ENCODE measurements at places on chromosomes 4 and X.

- no peak for DNase-seq
Observed at GRCh38 chr4:139368998-139369397, 66.7 kb upstream of the NDUFC1 start.

- peak; percentile 55 for DNase-seq
Observed at GRCh38 chrX:48520455-48520854, 1.2 kb upstream of the EBP start.

GRCh38 chr4:112885897-112886296 lies 163.6 kb upstream of the ANK2 start:
- no peak for DNase-seq

GRCh38 chr4:105184316-105184980 lies 37.8 kb downstream of the TET2 start:
- DNase-seq = no peak

- no peak for DNase-seq
Observed at GRCh38 chr4:94208918-94209317, 1.3 kb downstream of the SMARCAD1 start.

DNA sequence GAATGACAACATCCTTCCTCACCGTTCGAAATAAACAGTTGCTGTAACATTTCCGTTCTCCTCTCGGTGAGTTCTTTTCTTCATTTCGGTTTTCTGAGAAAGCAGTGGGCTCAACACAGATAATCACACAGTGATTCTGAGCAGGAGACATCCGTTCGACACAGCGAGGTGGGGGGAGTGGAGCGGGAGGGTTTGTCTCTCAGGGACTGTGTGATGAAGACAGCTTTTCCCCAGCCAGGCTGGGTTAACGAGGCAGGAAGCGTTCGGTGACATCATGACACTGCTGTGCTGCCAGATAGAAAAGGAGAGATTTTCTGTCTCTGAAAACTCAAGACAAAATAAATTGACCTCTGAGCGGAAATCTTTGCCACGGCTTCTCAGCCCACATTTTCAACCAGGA lies 119.3 kb downstream of the CRLF2 start:
- DNase-seq = no peak

GRCh38 chr4:6423575-6423974 lies 48.8 kb downstream of the PPP2R2C start:
- DNase-seq = no peak

GRCh38 chr4:19009881-19010280 lies 988.3 kb upstream of the LCORL start:
- DNase-seq = no peak

DNA sequence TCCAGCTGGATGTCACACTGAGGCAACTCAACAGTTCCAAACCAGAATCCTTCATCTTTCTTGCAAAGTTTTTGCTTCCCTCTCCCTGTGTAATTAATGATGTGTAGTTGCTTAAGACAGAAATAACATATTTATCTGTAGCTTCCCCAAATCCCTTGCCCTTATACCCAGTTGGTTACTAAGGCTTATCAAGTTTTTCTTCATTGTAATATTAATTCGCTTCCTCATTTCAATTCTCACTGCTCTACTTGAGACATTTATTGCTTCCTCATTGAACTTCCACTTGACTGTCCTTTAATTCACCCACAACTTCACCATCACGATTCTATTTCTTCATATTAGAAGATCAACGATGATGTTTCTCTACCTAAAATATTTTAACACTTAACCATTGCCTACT lies 386.6 kb upstream of the CPEB2 start:
- no peak for DNase-seq

DNA sequence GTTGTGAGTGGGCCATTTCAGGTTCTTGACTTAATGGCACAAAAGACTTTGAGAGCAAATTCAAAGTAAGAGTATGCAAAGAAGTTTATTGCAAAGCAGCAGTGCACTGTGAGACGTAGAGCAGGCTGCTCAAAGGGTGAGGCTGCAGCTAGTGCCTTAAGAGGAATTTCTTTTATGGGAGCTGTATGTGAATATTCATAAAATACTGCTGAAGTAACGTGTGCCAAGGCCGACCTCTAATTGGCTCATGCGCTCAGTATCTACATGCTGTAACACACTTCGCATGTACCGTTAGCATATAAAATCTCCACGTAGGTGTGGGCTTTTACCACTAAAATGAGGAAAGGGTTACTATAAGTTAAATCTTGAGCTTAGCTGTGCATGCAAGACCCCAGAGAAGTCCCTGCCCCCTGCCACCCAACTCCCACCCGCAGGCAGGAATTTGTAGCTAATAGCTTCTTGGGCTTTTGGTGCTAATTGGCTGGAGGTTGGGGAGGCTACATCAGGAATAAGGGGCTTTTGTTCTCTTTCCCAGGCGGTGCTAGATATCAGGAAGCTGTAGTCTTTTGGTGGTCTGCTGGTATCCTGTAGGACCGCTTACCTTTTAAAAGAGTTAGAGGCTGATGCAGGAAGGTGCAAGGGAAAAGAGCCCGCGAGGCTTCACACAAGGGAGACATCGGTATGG lies 47.6 kb downstream of the FSTL5 start:
- DNase-seq = no peak

DNA sequence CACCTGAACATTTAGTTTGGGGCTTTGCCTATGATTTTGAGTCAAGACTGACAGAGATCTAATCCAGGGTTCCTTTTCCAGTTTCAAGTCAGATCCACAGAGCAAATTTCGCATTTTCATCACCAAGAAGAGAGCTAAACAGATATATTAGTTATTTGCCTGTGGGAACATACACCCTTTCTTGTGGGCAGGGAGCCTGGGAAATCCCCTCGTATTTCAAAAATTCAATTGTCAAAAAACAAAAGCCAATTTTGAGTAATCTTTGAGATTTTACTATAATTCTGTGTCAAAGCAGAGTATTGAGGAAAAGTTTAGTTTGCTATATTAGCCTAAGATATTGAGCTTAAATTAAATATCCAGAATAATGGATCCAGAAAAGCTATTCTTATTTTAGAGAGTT lies 56.6 kb downstream of the AFM start:
- no peak for DNase-seq

GRCh38 chr4:188370777-188371176 lies 231.5 kb downstream of the TRIML1 start:
- no peak for DNase-seq

- DNase-seq = no peak
Observed at GRCh38 chrX:127879585-127879984, 172.6 kb downstream of the ACTRT1 start.

DNA sequence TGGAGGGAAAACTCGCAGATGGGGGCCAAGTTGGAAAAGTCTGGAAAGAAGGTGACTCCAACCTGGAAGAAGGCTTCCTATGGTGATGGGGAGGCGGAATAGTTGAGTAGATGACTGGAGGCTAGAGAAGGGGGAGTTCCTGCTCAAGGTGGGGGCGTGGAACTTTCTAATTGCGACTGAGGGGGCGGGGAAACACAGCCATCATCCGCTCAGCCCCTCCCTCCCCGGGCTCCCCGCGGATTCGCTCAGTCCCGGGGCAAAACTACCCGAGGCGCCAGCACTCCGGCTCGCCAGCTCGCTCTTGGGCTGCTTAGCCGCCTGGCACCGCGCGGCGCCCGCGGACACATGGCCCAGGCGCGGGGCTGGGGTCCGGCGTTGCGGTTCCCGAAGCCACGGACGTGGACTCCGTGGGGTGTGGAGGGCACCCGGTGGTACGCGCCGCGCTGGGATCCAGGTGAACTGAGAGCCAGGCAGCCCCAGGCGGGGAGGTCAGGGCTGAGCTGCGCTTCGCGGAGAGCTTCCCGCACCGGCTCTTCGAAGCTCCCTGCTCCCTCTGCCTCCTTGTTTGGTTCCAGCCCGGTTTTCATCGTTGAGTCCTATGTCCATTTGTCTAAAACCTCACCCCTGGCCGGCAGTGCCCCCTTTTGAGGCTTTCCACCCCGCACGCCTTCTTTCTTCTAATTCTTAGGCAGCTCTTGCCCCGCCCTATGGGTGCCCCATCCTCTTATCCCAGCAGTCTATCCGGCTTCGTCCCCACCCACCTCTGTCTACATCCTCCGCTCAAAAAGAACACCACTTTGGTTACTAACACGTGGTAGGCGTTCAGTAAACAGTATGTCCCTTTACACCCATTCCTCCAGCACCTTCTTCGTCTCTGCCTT lies 38.9 kb downstream of the STARD8 start:
- DNase-seq = no peak

DNA sequence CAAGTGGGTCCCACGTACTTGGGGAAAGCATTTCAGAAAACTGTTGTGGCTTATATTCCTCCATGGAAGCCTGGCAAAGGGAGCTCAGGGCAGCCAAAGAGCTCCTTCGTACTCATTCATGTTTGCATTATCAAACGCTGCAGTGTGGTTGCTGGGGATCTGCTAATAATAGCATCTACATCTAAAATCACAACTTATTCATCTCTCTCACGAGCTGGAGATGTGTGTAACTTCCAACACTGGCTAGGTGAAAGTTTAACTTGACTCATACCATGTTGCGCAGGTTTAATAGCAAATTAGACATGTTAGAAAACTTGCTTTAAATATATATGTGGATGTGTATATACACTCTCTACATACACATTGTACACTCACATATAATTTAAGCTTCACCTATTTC lies 415.1 kb downstream of the AFF2 start:
- no peak for DNase-seq

All from T-helper 1 cell (primary cell).